PC-3 (cell line): ENCODE measurements at places on chromosomes 4 and X. TPM values are rescaled to one million over a fixed set of nuclear protein-coding genes. Genes with fewer than 3 reads are reported as not detected.

DNA sequence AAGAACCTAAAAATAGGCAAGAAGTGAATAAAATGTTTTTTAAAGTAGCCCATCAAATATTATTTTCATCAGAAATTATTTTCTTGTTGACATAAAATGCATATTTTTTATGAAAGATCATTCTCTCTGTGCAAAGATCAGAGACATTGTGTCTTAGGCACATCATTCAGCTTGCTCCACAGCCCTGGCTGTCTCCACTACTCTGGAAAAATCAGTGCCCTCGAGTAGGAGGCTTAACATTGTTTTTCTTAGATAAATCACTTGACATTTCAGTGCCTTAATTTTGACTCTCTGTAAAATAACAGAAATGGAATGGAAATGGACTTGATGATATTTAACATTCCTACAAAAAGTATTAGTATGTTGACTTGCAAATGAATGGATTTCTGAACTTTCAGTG lies 77.9 kb downstream of the FAT4 start:
- no peak for DNase-seq

- no peak for DNase-seq
Observed at GRCh38 chrX:148159796-148160195, 178.7 kb downstream of the FMR1NB start.

DNA sequence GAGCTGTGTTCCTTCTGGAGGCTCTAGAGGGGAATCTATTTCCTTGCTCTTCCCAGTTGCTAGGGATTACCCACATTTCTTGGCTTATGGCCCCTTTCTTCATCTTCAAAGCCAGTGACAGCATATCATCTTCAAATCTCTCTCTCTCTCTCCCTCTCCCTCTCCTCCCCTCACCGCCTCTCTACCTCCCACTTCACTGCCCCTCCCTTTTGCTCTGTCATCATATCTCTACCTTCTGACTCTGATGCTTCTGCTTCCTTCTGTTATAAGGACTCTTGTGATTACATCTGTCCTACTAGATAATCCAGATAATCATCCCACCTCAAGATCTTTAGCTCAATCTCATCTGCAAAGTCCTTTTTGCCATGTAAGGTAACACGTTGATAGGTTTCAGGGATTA lies 93.1 kb upstream of the TEX13D start:
- no peak for DNase-seq

DNA sequence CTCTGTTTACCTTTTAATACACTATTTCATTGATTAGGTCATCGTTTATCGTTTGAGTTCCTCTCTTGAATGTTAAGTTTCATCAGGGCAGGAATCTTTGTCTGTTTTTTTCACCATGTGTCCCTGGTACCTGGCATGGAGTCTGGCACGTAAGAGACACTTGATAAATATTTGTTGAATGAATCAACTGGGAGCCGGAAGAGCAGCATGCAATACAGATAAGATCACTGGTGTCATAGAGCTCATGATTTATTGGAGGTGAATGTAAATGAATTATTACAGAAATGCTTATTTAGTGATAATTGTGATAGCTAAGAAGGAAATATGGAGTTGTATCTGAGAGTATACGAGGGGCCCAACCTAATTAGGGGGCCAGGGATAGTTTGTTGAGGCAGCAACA lies 62.8 kb downstream of the UCHL1 start:
- DNase-seq, result peak; percentile 89

GRCh38 chr4:184457535-184458249 lies 16.7 kb downstream of the IRF2 start:
- no peak for DNase-seq

DNA sequence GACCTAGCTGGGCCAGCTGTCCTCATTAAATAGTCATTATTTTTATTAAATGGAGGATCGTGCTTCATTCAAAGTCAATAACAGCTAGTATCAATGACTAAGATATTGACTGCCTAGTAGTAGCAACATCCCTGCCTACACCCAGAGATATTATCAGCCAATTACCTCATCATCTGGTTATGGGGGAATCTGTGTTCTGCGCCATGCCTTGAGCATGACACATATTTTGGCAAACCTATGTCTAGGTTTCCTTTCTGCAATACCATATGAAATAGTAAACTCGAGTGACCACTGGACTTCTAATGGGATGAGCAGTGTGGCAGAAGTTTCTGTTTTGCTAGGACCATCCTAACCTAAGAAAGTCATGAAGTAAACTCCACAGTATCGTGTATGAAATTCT lies 50.0 kb upstream of the AADAT start:
- peak; percentile 56 for DNase-seq

- no peak for DNase-seq
Observed at GRCh38 chrX:133587818-133588217, 172.5 kb upstream of the GPC4 start.

- no peak for DNase-seq
Observed at GRCh38 chr4:6421397-6421796, 51.0 kb downstream of the PPP2R2C start.

- DNase-seq, result peak; percentile 68
Observed at GRCh38 chr4:106898621-106899230, 137.4 kb downstream of the DKK2 start.

DNA sequence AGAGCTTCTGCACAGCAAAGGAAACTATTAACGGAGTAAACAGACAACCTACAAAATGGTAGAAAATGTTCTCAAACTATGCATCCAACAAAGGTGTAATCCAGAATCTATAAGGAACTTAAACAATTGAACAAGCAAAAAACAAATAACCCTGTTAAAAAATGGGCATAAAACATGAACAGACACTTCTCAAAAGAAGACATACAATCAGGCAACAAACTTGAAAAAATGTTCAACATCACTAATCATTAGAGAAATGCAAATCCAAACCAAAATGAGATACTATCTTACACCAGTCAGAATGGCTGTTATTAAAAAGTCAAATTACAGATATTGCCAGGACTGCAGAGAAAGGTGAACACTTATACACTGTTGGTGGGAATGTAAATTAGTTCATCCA lies 309.6 kb upstream of the KLF3 start:
- no peak for DNase-seq

GRCh38 chr4:26815706-26816105 lies 44.9 kb upstream of the STIM2 start:
- no peak for DNase-seq

DNA sequence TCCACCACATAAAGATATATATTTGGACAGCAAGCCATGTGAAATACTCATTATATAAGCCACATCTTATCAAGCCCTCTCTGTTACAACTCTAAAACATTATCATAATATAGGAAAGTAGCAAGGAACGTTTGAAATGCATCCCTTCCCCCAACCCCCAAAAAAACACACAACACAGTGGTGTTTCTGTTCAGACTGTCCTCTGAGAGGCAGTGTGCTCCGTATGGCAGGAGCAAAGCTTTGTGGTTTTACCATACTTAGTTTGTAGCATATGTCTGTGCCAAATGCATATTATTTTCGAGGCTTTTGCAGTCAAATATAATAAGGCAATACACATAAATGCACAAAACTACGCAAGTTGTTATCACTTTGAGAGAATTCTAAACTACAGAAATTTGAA lies 194.2 kb downstream of the RAPGEF2 start:
- DNase-seq, result no peak

DNA sequence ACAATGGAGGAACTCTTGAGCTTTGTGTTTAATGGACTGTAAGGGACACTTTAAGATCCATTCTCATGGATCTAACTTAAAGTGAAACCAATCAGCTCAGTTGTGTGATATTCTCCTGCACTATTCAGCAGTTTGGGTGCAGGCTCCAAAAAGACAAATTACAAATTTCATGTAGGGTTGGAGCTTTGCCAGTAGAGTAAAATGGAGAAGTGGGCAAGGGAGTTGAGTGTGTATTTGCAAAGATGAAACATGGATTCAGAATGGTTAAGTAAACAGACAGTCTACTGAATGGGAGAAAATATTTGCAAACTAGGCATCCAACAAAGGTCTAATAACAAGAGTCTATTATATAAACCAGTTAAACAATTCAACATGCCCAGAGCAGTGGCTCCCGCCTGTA lies 21.2 kb upstream of the MID2 start:
- DNase-seq, result peak; percentile 6

- DNase-seq, result no peak
Observed at GRCh38 chr4:22030307-22030706, 81.7 kb upstream of the KCNIP4 start.

GRCh38 chr4:146123231-146123630 lies 52.3 kb upstream of the LSM6 start:
- DNase-seq, result peak; percentile 18

- DNase-seq, result no peak
Observed at GRCh38 chr4:159017323-159018026, 85.4 kb upstream of the RAPGEF2 start.

GRCh38 chr4:154208424-154208823 lies 283.2 kb downstream of the DCHS2 start:
- peak; percentile 6 for DNase-seq

- peak; percentile 53 for DNase-seq
Observed at GRCh38 chrX:58051346-58051745, 141.1 kb upstream of the ZXDA start.

DNA sequence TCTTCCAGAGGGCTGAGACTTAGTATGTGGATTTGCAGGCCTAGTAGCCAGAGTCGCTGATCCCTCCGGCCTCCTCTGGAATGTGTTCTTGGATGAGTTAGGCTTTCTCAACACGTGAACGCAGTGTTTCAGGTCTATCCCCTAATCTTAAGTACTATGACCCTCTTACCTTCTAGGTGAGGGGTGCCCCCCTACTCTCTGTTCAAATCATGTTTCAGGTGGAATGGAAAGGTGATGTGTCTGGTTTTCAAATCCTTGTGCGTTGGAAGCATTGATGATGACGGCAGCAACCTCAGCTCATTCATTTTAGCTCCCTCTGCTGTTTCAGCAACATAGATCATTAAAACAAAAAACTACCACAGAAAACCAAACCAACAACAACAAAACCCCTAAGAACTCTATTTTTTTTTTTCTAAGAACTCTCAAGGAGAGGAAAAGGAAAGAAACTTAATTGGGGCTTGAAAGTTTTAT lies 56.4 kb downstream of the RWDD4 start:
- no peak for DNase-seq

DNA sequence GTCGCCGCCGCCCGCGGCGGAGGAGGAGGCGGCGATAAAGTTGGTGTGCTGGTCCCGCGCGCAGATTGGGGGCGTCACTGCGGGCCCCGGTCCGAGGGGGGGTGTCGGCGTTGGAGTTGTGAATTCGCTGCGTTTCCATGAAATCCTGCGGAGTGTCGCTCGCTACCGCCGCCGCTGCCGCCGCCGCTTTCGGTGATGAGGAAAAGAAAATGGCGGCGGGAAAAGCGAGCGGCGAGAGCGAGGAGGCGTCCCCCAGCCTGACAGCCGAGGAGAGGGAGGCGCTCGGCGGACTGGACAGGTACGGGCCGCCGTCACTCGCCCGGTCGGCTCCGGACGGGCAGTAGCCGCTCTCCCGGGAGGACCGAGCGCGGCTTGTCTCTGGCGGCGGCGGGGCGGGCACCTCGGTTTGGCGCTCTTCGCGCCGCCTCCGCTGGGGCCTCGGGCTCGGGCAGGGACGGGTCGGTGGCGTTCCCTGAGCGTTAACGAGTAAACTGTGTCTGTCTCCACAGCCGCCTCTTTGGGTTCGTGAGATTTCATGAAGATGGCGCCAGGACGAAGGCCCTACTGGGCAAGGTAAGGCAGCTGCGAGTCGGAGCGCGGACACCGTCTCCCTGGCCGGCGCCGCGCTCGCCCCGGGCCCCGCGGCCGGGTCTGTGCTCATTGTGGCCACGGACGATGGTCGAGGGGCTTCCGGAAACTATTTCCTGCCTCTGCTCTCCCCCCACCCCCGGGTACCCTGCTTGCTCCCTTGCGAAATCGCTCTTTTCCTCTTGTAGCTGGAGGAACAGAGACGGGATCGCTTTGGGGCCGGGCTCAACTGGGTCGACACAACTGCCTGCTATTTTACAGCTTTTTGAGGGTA lies 658 bp downstream of the KDM6A start:
- peak; percentile 29 for DNase-seq

GRCh38 chr4:61630548-61630947 lies 430.4 kb downstream of the ADGRL3 start:
- DNase-seq, result no peak

DNA sequence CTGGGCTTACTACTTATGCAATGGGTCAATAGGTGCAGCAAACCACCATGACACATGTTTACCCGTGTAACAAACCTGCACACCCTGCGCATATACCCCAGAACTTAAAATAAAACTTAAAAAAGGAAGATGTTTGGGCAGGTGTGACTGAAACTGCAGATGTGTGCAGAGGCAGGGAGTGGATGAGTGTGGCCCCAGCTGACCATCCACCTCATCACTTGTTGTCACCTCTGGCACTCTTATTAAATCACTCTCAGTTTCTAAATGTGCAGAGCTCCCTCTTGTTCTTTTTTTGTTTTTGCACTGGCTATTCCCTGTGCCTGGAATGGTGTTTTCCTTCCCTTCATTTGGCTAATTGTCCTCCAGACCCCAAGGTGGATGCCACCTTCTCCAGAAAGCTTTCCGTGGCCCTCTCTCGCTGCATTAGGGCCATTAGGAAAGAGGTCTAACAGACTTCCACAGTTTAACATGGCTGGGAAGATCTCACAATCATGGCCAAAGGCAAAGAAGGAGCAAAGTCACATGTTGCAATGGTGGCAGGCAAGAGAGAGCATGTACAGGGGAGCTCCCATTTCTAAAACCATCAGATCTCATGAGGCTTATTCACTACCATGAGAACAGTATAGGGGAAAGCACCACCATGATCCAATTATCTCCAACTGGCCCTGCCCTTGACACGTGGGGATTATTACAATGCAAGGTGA lies 58.5 kb downstream of the SLC2A9 start:
- no peak for DNase-seq

DNA sequence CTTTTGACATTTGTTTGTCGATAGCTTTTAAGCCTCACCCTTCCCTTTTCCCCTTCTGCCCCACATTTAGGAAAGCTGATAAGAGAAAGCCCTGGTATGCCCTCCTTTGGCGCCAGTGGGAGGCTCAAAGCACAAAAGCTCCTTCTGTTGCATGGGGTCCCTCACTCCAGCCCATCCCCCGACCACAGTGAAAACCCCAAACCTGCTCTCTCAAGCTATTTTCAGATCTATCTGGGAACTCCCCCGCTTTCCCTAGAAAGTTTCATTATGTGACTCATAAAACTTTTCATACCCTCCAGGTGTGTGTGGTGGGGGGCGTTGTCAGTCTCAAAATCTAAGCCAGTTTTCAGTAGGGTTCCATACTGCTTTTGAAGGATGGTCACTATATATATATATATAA lies 259.0 kb upstream of the PCDH7 start:
- DNase-seq, result no peak

Gene CT45A1
- total RNA-seq, result not detected in 2 replicates

Gene ARSD
- total RNA-seq, result 13.8 and 26.7 TPM in 2 replicates

Gene MAB21L2
- total RNA-seq, result not detected in 2 replicates

Gene ANOS1
- total RNA-seq, result 1.8 and 3.5 TPM in 2 replicates

Gene ARHGAP36
- not detected in 2 replicates for total RNA-seq

Gene NPY2R
- total RNA-seq, result 0.07 and 0.29 TPM in 2 replicates

Gene FRAS1
- total RNA-seq, result 3.4 and 5.5 TPM in 2 replicates

Gene RASGEF1B
- total RNA-seq, result 1.4 TPM in 2 replicates

Gene SSX4B
- total RNA-seq, result not detected in 2 replicates

Gene SLITRK4
- total RNA-seq, result 2.3 and 3.7 TPM in 2 replicates

Gene TMSB15B
- 3.1 and 7.7 TPM in 2 replicates for total RNA-seq

Gene NDUFB11
- total RNA-seq, result 164 and 258 TPM in 2 replicates

Gene USP17L21
- total RNA-seq, result not detected in 2 replicates

Gene GPR119
- not detected in 2 replicates for total RNA-seq

Gene EREG
- 1.3 and 2.2 TPM in 2 replicates for total RNA-seq

Gene RIPPLY1
- total RNA-seq, result not detected in 2 replicates

Gene CT45A3
- not detected in 2 replicates for total RNA-seq

Gene TBC1D19
- total RNA-seq, result 4.0 and 4.5 TPM in 2 replicates
